ENCODE measurements at places on chromosomes 6 and 20.

GRCh38 chr6:16684896-16685554 lies 76.2 kb downstream of the ATXN1 start:
- no peak for DNase-seq

DNA sequence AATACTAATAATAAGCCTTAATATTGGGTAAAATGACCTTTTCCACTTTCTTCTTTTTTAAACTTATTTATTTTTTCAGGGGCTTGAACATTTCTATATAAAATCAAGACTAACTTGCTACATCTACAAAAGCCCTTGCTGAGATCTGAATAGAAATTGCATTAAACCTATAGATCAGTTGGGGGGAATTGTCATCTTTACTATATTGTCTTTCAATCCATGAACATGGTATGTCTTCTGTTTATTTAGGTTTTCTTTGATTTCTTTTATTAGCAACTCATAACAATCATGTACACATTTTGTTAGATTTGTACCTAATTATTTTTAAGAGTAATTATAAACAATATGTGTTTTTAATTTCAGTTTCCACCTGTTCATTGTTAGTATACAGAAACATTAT lies 96.4 kb upstream of the SLC22A23 start:
- DNase-seq: no peak

GRCh38 chr6:90544081-90544480 lies 42.8 kb downstream of the MAP3K7 start:
- no peak for DNase-seq

- DNase-seq: no peak
Observed at GRCh38 chr20:32634041-32634805, 39.5 kb downstream of the C20orf203 start.

GRCh38 chr6:100881707-100882040 lies 545 bp upstream of the ASCC3 start:
- no peak for DNase-seq

GRCh38 chr6:130252527-130253237 lies 29.9 kb upstream of the SAMD3 start:
- no peak for DNase-seq

- no peak for DNase-seq
Observed at GRCh38 chr20:34193051-34193450, 48.2 kb upstream of the ASIP start.

Measured in central memory CD8-positive, alpha-beta T cell (primary cell).